ENCODE measurements at places on chromosomes 2 and 18.

DNA sequence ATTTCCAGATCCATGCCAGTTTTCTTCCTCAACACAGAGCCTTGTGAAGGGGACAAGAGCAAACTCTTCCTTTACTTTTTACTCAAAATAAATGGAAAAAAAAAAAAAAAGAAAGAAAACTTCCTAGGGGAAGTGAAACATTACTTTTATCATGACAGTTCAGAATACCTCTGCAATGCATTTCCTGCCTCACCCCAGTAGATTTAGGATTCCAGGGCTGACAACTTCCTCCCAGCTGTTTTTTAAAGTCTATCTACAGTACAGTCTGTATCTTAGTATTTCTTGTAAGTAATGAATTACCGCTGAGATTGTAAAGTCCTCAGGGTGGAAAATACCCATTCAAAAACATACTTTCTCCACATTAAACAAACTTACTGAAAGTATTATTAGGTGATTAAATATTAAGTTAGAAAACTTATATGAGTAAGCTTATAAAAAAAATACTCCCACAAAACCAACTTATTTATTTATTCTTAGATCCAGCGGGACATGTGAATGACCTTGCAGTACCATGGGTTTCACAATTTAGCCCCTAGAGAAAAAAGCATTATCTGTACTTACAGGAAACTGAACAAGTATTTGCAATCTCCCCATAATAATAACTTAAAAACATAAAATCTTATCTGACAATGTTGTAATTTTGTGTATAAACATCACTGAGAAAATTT, 117.7 kb downstream of the RBMS1 start:
- DNase-seq, result no peak

GRCh38 chr2:49901202-49902065, 747.1 kb upstream of the FSHR start:
- no peak for DNase-seq

DNA sequence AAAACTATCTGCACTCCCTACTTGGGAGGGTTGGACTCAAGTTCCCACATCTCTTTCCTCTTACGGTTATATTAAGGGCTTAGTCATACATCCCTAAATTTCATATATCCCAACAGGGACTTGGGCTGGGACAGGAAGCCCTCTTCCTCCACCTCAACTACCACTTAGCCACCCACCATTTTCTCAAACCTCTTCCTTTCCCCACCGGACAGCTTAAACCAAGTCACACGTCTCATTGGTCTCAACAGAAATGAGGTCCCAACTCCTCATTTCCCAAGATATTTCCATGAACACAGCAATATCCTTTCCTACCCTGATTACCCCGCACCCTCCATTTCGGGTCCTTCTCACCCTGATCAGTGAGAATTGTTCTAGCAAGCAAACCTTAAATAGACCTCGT, 736 bp downstream of the ZSCAN30 start:
- DNase-seq, result no peak

DNA sequence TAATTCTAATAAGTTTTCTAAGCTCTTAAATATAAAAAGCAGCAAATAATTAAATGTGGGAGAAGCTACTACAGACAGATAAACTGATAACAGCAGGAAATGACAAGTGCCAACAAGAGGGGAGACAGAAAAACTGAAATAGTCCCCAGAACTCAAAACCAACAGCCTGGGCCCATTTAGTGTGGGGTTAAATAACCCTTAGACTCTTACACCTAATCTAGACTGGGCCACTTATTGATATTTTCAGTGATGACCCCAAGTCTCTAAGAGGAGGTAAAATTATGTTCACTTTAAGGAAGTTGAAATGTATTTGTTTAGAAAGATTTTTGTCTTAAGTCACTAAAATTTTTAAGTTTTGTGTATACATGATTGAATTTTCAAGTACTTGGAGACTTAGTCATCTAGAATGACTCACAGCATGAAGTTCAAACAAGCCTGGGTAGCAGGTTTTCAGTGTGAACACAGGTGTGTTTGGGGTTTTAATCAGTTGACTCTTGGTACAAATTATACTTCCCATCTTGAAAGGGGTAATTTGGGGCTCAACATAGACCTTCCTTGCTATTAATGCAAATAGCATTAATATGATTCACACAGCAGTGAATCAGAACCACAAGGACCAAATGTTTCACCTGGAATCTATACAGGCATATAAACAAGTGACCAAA, 54.9 kb upstream of the MYO3B start:
- no peak for DNase-seq

GRCh38 chr2:207589143-207589542, 36.1 kb downstream of the METTL21A start:
- DNase-seq, result no peak

DNA sequence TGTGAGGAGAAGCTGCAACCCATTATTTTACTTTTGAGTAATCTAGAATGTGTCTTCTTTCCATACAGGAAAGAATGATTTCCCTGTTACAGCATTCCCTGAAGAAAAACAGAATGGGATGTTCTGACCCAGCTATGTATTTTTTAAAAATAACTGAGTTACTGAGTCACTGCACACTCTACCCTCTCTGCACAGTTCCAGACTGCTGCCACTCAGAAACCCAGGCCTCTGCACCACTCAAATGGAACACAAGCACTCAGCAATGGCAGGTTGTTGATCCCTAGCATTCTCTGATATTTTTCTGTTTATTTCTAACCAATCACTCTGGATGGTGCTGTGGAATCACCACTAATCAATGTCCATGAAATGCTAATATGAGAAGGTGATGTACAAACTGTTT, 1300.0 kb upstream of the FAM98A start:
- no peak for DNase-seq

DNA sequence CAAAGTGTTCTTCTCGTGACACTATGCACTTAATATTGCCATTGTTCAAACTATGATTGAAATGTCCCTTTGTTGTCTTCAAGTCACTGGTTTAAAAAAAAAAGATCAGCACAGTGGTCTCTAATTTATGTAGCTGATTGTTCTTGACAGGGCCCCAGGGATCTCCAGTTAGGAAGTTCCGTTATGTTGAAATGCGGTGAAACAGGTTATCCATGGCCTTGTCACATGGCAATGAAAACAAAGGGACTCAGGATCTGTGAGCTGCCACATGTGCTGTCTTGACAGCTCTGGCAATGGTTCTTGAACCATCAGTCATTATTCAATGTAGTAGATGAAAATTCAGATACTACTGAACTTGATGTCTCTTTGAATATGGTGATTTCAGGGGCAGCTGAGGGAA, 147.4 kb downstream of the SETBP1 start:
- DNase-seq, result no peak
